ENCODE measurements at places on chromosomes 6 and 20.
A peak's percentile ranks its signal among the peaks of the same experiment; 100 is the strongest.

- DNase-seq, result peak; percentile 7
Measured at GRCh38 chr6:138590796-138591709, 91.8 kb upstream of the NHSL1 start.

- DNase-seq, result no peak
Measured at GRCh38 chr6:30705620-30706019, 11.5 kb downstream of the MDC1 start.

- no peak for DNase-seq
Measured at GRCh38 chr20:36271639-36272546, 34.2 kb upstream of the DLGAP4 start.

- no peak for DNase-seq
Measured at GRCh38 chr6:57135885-57136284, 36.2 kb upstream of the BAG2 start.

DNA sequence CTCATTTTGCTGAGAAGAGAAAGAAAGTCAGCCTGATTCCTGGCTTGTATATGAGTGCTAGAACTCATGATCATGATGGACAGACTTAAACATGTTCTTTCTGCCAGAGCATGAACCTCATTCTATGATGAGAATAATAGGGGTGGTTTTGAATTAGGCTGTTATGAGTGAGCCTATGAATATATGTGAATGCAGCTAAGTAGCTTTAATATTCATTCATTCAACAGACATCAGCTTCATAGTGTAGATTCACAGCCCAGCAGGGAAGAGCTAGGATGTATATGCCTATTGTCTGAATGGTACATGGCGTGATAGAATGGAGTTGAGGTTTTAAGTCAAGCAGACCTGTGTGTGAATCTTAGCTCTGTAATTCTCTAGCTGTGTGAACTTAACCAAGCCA lies 573.2 kb downstream of the DHX35 start:
- DNase-seq, result no peak

Data from T-helper 9 cell (primary cell).